ENCODE measurements at places on chromosomes 2 and 18. TPM values are rescaled to one million over a fixed set of nuclear protein-coding genes. Genes with fewer than 3 reads are reported as not detected.

DLX2 gene
- 9.7 TPM for total RNA-seq

EGR4 gene
- total RNA-seq: 0.36 TPM

ARMC9 gene
- total RNA-seq: 49.8 TPM

LCLAT1 gene
- total RNA-seq: 21.2 TPM

FKBP1B gene
- total RNA-seq: 18.0 TPM

CDKL4 gene
- 0.60 TPM for total RNA-seq

C18orf54 gene
- 6.5 TPM for total RNA-seq

KCNIP3 gene
- total RNA-seq: 8.3 TPM

FBLN7 gene
- total RNA-seq: 1.9 TPM

CAPN13 gene
- 0.14 TPM for total RNA-seq

TMEM150A gene
- 15.2 TPM for total RNA-seq

LHCGR gene
- not detected for total RNA-seq

RUFY4 gene
- total RNA-seq: not detected

DAW1 gene
- not detected for total RNA-seq

AKAIN1 gene
- total RNA-seq: not detected

SERPINB7 gene
- 0.68 TPM for total RNA-seq

SEPTIN10 gene
- total RNA-seq: 69.1 TPM

CEBPZ gene
- total RNA-seq: 39.1 TPM

RAPGEF4 gene
- 24.7 TPM for total RNA-seq

GAREM2 gene
- total RNA-seq: 26.4 TPM

Data from mesothelial cell of epicardium (in vitro differentiated cells).